DMS153 (cell line): ENCODE measurements at places on chromosomes 4 and X.

- DNase-seq, result no peak
Measured at GRCh38 chrX:2502668-2503519, 2.1 kb upstream of the DHRSX start.

- DNase-seq, result no peak
Measured at GRCh38 chrX:55778322-55778721, 60.8 kb downstream of the RRAGB start.

DNA sequence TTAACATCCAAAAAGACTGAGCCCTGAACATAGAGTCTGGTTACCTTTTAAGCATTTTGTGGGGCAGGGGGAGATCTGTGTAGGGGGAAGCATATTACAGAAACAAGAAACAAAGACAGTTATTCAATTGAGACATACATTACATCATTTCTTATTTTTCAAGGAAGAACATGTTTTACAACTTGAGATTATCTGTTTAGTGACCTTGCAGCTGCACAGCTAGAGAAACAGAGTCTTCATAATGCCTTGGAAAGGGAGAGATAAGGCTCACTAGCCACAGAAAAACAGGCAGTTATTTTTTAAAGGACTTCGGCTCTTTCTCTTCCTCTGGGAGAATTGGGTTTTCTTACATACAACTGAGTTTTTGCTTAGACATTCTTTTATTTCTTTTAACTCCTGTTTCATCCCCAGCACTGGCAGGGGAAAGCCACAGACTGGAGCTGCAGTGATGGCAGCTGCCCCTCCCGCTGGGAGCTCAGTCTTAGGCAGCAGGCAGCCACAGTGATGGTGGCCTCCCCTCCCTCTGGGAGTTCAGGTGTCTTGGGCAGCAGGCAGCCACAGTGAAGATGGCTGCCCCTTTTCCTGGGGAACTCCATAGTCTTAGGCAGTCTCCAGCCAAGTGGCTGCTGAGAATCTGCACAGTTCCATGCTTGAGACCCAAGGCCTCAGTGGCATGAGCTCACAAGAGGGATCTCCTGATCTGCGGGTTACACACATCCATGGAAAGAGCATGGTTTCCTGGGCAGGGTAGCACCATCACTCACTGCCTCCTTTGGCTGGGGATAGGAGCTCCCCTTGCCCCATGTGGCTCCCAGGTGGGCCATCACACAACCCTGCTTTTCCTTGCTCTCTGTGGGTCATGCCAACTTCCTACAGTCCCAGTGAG, 19.4 kb upstream of the TMPRSS11F start:
- no peak for DNase-seq

- no peak for DNase-seq
Measured at GRCh38 chrX:69523314-69523713, 19.2 kb downstream of the NALF2 start.

GRCh38 chr4:65302145-65302544, 368.1 kb downstream of the EPHA5 start:
- no peak for DNase-seq

DNA sequence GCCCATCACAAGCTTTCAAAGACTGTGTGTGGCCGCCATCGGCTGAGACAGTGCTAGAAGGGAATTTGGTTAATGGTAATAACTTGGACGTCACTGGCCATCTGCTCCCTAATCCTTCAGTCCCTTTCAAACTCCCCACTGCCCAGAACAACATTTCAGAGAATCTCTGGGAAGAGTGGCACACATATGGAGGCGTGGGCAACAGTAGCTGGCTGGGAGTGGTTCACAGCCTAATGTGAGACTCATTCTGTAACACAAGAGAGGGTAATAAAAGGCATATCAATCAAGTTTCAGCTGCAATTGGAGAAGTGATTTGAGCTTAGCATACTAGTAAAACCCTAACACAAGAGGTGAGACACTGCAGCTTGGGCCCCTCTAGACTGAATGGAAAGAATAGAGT, 15.4 kb downstream of the SMIM10 start:
- no peak for DNase-seq

DNA sequence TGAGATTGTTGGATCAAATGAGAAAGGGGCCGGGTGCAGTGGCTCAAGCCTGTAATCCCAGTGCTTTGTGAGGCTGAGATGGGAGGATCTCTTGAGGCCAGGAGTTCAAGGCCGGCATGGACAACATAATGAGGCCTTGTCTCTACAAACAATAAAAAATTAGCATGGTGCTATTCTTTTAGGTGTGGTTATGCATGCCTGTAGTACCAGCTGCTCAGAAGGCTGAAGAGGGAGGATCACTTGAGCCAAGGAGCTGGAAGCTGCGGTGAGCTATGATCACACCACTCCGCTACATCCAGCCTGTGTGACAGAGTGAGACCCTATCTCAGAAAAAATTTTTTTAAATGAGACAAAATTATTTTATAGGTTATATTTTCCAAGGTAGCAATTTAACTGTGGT, 49.7 kb upstream of the TMEM150C start:
- no peak for DNase-seq

DNA sequence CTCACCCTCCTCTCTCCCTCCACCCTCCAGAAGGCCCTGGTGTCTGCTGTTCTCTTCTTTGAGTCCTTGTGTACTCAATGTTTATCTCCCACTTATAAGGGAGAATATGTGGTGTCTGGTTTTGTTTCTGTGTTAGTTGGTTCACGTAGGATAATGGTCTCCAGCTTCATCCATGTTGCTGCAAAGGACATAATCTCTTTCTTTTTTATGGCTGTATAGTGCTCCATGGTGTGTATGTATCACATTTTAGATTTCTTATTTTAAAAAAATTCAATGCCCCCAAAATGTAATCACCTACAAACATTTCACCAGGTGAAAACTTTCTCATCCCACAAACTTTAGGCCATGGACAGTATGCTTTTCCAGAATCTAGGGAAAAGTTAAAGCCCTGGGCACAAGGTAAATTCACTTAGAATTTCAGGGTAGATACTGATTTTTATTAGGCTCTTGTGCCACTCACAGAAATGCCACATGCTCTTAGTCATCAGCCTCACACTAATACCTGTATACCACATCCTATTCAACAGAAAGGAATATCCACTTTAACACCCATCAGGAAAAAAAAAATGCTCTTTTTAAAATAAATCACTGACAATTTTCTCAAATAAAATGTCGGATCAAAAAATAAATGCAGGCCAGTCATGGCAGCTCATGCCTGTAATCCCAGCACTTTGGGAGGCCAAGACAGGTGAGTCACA, 104.8 kb upstream of the ENPP6 start:
- no peak for DNase-seq

GRCh38 chrX:111244235-111244750, 26.0 kb downstream of the CAPN6 start:
- DNase-seq, result no peak

- no peak for DNase-seq
Measured at GRCh38 chr4:140076307-140076706, 77.7 kb downstream of the MAML3 start.

GRCh38 chr4:150573534-150573933, 8.4 kb upstream of the MAB21L2 start:
- DNase-seq, result no peak

- DNase-seq, result no peak
Measured at GRCh38 chrX:56343219-56343618, 111.1 kb downstream of the KLF8 start.

DNA sequence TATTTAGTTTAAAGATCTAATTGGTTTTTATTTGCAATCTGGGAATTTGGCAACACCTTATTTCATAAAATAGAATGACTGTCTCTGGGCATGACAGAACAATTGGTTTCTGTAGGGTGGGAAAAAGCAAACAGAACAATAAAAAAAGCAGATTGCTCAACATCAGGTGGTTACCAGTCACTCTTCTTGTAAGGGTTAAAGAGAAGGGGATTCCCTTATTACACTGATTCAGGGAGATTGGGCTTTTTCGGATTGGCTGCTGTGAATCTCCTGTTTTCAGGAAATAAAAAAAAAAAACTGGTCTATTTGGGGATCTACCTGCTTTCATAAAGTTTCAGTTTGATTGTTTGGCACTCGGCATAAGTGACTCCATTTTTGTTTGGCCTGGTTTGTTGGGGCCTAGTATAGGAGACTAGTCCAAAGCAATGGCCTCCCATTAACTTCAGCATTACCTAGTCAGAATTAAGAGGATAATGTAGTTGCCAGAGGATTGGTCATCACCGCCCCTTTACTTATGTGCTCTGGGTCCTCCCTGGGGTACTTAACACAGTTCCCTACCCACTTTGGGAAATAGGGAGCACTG, 380.5 kb downstream of the IDS start:
- no peak for DNase-seq

- no peak for DNase-seq
Measured at GRCh38 chr4:2076908-2077536, 17.9 kb downstream of the NAT8L start.

DNA sequence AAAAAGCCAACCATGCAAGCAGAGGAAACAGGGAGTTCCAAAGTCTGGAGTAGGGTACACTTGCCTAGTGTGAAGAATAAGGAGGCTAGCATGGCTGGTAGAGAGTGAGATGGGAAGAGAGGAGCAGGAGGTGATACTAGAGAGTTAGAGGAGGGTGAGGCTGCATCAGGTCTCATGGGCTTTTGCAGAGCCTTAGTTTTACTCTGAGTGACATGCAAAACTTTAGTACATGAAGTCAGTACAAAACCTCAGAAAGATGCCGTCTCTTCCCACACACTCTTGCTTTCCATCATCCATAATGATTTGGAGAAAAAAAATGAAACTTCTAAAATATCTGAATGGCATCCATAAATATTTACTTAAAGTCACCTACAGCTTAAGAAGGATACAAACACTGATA, 5.0 kb downstream of the OPRPN start:
- DNase-seq, result no peak

- DNase-seq, result no peak
Measured at GRCh38 chr4:52964561-52965101, 102.5 kb downstream of the RASL11B start.

- DNase-seq, result peak; percentile 14
Measured at GRCh38 chr4:13160920-13161319, 323.2 kb downstream of the RAB28 start.

DNA sequence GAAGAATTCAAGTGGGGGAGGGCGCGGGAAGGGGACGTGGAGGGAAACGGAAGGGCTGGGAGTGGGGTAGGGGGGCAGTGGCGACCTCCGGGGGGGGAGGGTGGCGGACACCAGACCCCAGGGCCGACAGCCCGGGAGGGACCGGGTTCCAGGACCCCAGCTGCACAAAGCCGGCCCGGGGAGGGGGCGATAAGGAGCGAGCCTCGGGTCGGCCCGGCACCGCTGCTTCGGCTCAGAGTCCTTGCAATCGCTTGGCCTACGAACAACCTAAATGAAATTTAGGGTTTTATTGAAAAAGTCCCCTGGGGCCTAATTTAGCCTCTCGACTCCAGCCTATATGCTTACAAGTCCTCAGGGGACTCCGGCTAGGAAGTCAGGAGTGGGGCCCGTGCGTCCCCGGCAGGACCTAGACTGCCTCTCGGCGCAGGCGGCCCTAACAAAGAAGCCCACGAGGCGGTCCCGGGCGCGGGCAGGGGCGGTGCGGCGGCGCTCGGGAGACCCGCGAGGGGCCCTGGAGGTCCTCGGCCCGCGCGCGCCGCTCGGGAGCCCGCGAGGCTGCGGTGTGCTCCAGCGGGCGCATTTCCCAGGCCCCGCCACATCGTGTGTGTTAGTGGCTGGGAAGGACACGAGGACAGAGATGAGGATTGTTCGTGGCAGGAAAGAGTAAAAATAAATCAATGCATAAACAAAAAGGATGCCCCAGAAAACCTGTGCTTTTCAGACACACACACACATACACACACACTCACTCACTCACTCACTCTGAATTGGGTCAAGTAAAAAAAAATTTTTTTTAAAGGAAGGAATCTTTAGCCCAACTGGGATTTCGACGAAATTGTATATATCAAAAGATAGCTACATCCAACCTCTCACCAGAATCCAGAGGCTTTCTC, 70.0 kb downstream of the MGST2 start:
- DNase-seq, result no peak

DNA sequence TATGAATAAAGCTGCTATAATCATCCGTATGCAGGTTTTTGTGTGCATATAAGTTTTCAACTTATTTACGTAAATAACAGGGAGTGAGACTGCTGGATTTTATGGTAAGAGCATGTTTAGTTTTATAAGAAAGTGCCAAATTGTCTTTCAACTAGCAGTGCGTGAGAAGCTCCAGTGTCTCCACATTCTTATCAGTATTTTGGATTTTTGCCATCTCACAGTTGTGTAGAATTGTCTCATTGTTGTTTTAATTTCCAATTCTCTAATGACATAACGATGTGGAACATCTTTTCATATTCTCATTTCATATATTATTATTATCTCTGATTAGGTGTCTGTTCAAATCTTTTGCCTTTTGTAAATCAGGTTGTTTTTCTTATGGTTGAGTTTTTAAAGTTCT, 49.0 kb upstream of the WDR17 start:
- no peak for DNase-seq

DNA sequence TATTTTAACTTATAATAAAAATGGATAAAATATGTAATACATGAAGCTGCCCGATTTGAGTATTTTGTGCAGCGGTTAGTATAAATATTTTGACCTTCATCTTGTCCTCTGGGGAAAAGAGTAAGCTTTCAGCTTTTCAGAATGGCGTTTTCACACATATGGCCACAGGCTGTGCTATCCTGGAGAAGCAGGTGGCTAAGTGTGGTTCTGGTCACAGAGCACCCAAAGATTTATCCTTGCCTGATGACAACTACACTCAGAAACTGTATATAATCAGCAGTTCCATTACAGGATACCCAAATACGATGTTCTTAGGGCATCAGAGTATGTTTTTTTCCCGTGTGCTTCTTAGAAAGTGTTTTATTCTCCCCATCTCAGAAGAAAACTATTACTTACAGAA, 42.3 kb upstream of the ANK2 start:
- no peak for DNase-seq

GRCh38 chr4:1819816-1820215, 26.7 kb downstream of the FGFR3 start:
- no peak for DNase-seq

GRCh38 chrX:6683353-6683752, 148.4 kb upstream of the VCX3A start:
- DNase-seq, result no peak

GRCh38 chrX:97563531-97564133, 679.9 kb downstream of the RPA4 start:
- DNase-seq, result peak; percentile 50

GRCh38 chr4:35933901-35934300, 310.4 kb downstream of the ARAP2 start:
- DNase-seq, result no peak

DNA sequence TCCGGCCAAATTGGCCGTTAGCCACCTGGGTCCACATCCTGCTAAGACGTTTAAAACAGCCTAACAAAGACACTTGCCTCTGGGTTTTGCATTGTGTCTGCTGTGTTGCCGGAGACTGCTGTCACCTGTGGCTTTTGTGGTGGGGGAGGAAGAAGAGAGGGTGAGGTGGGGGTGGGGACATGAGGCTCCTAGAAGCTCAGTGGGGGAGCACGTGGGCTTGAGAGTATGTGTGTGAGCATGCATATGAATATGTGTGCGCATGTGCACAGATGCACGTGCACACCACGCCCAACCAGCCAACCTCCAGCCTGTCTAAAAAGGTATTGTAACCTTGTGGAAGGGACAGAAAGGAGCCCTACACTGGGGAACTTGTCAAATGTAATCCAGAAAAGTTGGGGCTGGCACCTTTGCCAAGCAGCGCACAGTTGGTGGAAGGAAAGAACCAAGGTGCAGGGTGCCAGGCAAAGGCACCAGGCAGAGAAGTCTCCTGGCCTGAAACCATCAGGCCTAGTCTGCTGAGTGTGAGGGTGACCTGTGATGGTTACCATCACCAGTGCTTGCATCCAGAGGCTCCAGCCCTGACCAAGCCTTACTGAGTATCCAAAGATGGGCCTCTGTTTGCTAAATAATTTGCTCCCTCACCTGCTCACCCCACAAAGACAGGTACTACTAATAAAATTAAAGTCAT, 10.1 kb upstream of the SASH3 start:
- no peak for DNase-seq
